NAMALWA (cell line): ENCODE measurements at places on chromosomes 7 and 10.

DNA sequence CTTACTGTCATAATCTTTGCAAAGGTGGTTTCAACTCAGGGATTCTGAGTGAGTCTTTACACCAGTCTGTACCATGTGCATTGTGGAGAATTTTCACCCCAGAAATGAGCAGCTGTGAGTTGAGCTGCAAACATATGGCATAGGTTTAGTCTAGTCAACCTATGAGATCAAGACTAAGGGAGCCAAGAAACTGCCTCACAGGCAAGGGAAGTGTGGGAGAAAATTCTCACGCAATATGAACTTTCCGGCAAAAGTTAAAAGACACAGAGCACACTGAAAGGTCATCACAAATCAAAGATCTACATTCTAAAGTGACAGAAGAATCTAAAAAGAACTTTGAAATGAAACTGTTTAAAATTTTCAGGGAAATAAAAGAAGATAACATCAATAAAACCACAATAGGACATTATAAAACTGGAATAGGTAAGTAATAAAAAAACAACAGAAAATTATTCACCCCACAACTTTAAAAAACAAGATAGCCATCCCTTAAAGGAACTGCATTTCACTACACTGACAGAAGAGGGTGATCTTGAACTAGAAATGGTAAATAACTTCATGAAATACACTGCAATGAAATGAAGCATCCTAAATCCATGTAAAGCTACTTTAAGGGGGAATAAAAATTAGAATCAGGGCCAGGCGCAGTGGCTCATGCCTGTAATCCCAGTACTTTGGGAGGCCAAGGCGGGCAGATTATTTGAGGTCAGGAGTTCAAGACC is 63.5 kb downstream of the LGI1 start:
- peak; percentile 49 for DNase-seq

DNA sequence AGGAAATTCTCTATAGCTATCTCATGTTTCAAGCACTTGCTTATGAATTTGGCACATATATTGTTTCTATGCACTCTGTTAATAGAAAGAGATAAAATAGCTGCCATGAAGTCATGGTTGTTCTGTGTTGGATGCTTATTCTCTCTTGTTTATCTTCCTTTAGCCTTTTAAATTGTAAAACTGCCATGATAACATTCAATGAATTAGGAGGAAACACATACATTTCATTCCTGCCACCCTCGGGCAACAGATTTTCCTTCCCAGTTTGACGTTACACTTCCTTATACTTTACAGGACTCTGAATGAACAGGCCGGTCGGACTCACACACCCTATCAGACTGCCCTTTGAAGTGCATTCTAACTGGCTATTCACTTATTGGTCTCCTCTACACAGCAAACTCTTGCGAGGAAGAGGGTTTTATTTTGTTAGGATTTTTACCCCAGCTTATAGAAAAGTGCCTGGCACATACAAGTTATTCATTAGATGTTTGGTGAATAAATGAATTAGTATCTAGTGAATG is 65.7 kb upstream of the FERD3L start:
- no peak for DNase-seq

DNA sequence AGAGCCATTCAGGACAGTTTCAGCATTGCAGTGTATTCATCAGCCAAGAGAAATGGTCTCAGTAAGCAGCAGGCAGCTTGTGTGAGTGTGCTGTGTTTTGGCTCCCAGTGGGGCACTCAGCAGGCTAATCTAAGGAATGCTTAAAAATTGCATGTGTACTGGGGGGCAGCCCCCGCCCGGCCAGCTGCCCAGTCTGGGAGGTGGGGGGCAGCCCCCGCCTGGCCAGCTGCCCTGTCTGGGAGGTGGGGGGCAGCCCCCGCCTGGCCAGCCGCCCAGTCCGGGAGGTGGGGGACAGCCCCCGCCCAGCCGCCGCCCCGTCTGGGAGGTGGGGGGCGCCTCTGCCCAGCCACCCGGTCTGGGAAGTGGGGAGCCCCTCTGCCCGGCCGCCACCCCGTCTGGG is 116.2 kb downstream of the GRID1 start:
- no peak for DNase-seq

DNA sequence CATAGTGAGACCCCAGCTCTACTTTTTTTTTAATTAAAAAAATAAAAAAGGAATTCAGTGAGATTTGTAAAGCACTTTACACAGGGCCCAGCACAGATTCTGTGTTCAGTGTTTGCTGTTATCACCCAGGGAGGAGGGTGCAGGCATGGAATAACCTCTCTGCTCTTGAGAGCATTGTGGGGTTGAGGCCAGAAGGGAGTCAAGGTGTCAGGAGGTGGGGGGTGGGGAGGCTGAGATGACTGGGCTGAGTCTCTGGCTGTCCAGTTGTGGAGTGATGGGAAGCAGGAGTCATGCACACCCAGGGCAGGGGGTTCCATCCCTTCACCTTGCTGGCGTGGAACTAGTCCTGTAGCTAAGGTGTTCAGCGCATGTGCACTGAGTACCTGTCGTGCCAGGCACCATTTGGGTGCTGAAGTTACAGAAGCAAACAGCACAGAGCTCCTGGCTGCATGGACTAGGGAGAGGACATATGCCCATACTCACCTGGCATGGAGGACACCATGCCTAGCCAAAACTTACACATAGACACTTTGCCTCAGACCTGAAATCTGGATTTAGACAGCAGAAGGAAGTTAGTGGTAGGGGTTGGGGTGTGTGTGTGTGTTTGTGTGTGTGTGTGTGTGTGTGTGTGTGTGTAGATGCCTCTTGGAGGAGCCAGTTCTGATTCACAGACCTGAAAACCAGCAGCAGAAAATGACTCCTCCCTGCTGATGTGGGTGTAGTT is 69.2 kb upstream of the LRRC4 start:
- no peak for DNase-seq

DNA sequence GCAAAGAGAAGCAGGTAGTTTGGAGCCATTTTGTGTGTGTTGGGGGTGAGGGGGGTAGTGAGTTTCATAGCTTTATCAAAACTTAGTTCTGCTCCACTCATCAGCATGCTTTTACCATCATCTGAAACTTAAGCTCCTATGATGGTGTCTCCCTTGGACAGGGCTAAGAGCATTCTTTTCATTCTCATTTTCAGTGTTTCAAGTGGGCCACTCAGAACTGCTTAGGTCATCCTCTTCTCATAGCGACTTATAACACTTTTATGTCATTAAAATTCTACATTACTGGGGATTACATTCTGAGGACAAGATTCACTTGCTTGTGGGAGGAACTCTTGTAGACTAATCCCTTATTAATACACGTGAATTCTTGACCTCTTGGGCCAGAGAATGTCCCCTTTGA is 649.4 kb downstream of the SUGCT start:
- no peak for DNase-seq

DNA sequence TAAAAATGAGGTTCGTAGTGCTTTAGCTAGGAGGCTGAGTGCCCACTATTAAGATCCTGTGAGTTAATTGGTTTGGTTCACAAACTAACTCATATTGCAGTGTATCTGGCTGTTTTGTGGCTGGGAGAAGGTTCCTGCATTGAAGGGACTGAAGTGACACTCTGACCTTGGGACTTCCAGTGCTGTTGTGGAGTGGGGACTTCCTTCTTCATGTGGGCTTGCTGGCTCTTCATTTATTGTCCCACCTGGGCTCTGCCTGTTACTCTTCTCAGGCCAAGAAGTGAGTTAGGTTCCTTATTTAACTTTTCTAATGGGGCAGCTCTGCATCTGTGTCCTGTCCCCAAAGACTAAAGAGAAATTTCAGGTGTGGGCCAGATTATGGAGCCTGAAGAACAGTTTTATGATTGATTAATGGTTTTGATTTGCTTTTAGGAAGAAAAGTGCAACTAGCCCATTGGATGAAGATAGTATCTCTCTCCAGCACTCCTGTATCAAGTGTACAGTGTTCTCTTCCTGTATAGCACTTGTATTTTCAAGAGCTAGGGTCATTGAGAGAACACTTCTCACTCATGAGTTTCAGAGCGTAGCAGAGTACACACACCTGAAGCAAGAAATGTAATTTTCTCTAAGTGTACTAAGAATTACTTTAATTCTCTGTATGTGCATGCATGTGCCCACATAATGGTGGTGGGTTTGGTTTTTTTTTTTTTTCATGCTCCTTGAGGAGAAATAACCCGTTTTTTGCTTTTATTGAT is 54.8 kb downstream of the AUTS2 start:
- DNase-seq, result peak; percentile 80

GRCh38 chr7:108299251-108299973 is 156.8 kb downstream of the NRCAM start:
- DNase-seq, result no peak

- DNase-seq, result no peak
Observed at GRCh38 chr10:66862687-66863258, 63.1 kb upstream of the LRRTM3 start.

DNA sequence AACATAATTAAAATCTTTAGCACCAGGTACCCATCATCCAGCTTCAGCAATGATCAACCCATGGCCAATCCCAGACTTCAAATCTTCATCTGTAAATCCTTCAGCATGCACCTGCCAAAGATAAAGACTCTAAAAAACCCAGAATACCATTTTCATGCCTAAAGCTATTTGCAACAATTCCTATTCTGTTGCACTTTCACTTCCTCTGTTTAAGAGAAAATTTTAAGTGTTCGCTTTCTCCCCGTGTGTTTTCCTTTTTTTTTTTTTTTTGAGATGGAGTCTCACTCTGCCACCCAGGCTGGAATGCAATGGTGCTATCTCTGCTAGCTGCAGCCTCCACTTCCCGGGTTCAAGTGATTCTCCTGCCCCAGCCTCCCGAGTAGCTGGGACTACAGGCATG is 31.8 kb upstream of the HTR5A start:
- DNase-seq, result no peak

GRCh38 chr10:72069751-72070526 is 18.4 kb downstream of the SPOCK2 start:
- no peak for DNase-seq

GRCh38 chr10:1133495-1134045 is 77.4 kb downstream of the WDR37 start:
- DNase-seq, result no peak

DNA sequence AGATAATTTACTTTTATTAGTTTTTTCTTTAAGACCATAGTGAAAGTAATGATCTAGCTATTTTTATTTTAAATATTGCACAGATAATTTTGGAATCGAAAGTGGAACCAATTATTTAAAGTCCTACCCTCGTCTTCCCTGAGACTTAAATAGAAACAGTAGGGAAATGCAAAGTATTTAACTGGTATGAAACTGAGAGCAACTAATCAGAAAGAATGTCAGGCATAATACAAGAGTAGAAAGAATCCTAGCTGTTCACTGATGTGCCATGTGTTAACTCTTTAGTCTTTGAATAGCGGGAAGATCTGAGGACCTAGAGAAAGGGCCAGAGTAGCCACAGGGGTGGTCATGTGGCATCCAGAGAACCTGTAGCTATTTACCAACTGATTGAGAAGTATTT is 630.0 kb downstream of the NRG3 start:
- no peak for DNase-seq

GRCh38 chr7:123425246-123425645 is 109.1 kb downstream of the IQUB start:
- no peak for DNase-seq

- DNase-seq, result no peak
Observed at GRCh38 chr10:129883029-129883428, 81.0 kb downstream of the EBF3 start.

DNA sequence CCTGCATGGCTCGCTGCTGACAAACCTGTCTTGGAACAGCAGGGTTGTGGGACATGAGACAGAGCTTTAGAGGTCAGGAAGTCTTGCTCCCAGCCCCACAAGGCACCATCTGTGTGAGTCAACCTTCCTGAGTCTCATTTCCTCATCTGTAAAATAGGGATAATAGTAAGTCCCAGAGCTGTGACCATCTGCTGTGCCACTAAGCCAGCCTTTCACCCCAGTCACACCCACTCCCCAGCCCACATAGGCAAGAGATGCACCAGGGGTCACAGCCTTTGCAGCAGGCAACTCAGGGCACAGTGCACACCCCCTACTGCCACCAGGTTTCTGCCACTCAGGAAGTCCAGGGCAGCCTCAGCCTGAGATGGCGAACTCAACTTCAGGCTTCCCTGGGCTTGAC is 29.4 kb upstream of the CDH23 start:
- no peak for DNase-seq

GRCh38 chr10:128065881-128066534 is 60.2 kb downstream of the MKI67 start:
- no peak for DNase-seq

DNA sequence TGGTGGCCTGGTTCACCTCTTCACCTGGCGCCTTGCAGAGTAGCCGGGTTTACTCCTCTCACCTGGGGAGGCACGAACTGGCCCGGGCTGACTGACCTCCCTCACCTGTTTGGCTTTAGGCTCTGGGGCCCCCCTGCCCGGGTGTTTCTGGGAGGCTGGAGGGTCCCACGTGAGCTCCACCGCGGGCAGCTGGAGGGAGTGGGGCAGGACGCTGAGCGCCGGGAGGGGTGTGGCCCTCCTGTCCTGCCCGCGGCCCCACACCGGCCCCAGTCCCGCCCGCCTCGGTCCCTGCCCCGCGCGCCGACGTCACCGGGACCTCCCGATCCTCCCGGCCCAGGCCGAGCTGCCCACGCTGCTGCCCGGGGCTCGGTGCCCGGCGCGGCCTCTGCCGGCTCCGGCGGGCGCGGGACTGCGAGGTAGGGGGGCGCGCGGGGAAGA is at the start of gene AMZ1:
Gene AMZ1 (plus strand): TSS at position 322 of the 438 bp plus-strand sequence. CDS start 12,250 bp downstream, outside the sequence.
- DNase-seq, result no peak

GRCh38 chr10:29603223-29603896 is 31.4 kb downstream of the SVIL start:
- DNase-seq, result no peak

- no peak for DNase-seq
Observed at GRCh38 chr7:93981480-93981874, 22.7 kb downstream of the BET1 start.

GRCh38 chr10:79166741-79167140 is 98.0 kb downstream of the ZMIZ1 start:
- no peak for DNase-seq

- DNase-seq, result no peak
Observed at GRCh38 chr7:140316165-140316661, 82.1 kb downstream of the SLC37A3 start.

DNA sequence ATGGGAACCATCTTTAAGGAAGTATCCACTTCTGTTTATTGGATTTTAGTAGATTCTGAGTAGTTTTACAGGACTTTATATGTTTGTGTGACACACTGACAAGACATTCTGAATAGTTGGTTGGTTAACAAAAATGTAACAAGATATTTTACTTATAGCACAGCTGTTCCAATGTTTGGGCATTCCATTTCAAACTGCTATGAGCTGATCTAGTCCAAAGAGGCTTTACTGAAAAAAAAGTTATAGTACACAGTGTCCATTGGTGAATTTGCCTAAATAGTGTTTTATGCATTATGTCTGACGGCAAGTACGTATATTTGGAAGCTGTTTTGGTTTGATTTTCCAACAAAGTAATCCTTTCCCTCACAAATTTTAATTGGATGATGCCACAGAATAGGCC is 99.1 kb downstream of the SAMD9 start:
- no peak for DNase-seq

- no peak for DNase-seq
Observed at GRCh38 chr7:30475580-30475979, 3.0 kb downstream of the NOD1 start.

DNA sequence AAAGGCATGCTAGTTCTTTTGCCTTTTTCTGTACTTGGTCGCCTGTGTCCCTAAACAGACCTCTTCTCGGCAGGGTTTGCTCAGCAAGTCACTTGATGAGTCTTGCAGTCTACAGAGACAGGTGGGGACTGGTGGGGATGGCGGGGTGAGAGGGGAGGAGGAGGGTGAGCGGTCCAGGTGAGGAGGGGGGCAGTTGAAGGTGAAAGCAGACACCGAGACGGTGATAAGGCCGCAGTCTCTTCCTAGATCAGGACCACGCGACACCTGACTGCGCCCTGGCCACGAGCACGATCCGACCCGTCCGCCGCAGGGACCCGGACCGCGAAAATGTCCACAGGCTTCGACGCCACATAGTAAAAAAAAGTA is 566 bp downstream of the ASNS start:
- DNase-seq, result peak; percentile 66
